ENCODE measurements at places on chromosomes 6 and 20.

DNA sequence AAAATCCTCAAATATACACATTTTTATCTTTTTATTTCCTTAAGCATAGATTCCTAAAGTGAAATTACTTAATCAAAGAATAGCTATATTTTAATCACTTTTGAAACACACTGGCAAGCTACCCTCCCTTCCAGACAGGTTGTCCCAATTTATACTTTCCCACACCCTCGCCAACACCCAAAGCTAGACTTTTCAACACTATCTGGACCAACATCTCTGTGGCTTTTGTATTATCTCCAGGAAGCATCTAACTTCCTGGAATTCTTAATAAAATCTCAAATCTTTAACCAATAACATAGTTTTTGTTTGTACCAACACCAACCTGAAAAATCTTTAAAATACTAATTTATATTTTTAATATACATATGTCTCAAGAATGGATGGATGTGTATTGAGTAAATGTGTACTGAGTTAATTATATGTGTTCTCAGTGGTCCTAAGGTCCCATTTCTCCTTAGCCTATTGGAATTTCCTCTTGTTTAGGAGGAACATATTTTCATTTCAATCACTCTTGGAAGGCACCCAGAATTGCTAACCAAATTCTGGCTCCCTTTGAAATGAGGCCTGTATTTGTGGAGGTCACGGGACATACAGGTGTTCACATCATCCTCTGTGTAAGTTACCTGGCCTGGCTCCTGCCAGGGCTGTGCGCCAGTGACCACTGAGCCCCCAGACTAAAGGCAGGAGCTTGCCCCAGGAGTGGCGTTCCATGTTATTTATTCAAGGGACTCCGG is 17.4 kb upstream of the GFOD1 start:
- DNase-seq, result no peak

- DNase-seq, result no peak
These were observed 508.1 kb downstream of the KIF16B start for GRCh38 chr20:16064989-16065707.

GRCh38 chr20:41480054-41480770 is 113.6 kb upstream of the EMILIN3 start:
- DNase-seq, result no peak

- DNase-seq, result no peak
These were observed 102.7 kb upstream of the QKI start for GRCh38 chr6:163311830-163312229.

- DNase-seq, result no peak
These were observed 116.6 kb downstream of the PTPRK start for GRCh38 chr6:128403618-128404444.

DNA sequence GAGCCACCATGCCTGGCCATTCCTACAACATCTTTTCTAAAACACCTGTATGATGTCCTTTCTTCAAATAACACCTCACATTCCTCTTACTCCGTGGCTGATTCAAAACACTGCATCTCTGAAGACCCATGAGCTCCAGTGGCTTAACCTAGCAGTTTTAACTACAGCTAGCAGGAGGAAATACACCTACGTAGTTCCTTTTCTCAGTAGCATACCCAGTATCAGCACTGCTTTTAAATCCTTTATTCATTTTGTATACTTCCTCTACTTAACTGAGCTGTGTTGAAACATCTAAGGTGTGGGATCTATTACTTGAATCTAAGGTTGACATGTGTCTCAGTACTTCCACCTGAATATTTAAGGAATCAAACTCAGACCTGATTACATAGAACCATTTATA is 113.6 kb upstream of the CCDC28A start:
- DNase-seq, result no peak

- DNase-seq, result no peak
These were observed 138.4 kb upstream of the STXBP5 start for GRCh38 chr6:147065786-147066185.

GRCh38 chr20:60565083-60565482 is 606.9 kb downstream of the CDH26 start:
- DNase-seq, result no peak

GRCh38 chr6:6105472-6106036 is 98.8 kb upstream of the NRN1 start:
- no peak for DNase-seq

- no peak for DNase-seq
These were observed 59.7 kb downstream of the NHLRC1 start for GRCh38 chr6:18062733-18063132.

- no peak for DNase-seq
These were observed 32.1 kb downstream of the PRSS16 start for GRCh38 chr6:27279513-27280063.

- DNase-seq, result peak; percentile 89
These were observed 107.2 kb downstream of the ASXL1 start for GRCh38 chr20:32465092-32465900.

DNA sequence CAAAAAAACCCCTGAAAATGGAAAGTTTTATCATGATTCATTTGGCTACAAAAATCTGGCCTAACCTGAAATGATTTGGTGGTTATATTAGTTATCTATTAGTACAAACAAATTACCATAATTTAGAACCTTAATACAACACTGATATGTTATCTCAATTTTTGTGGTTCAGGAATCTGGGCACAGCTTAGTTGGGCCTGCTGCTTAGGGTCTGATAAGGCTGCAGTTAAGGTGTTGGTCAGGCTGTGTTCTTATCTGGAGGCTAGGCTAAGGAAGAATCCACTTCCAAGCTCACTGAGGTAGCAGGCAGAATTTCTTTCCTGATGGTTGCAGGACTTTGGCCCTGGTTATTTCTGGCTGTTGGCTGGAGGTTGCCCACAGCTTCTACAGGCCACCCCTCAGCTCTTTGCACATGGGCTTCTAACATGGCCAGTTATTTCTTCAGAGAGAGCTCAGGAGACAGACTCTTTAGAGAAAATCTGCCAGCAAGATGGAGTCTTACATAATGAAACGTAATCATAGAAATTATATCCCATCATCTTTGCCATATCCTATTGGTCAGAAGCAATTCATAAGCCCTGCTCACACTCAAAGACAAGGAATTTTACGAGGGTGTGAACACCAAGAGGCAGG is 11.4 kb downstream of the TRIM38 start:
- DNase-seq, result no peak

DNA sequence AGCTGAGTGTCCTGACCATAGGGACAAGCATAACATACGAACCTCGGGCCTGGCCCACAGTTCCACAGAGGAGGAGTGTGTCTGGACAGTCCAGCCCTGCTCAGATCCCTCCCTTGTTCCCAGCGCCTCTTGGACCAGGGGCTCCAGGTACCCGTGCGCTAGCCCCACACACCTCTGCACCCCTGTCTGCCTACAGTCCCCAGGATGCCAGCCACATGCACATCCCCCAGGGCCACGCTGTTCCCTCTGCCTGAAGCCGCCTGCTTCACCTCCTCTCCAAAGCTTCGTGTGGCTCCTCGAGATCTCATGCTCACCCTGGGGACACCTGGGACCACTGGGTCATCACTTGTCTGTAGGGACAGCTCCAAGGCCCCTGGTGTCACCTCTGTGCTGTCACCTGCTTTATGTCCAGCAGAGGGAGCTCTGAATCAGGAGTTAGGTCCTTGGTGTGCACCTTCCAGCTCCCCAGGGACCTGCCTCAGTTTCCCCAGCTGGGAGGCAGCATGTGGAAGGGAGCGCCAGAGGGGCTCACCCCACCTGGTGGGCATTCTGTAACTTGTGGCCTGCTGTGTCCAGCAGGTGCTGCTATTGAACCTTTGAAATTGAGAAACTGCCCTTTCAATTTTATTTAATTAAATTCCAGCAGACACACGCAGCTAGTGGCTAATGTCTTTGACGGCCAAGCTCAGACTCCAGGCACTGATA is 7.3 kb upstream of the YTHDF1 start:
- peak; percentile 41 for DNase-seq

DNA sequence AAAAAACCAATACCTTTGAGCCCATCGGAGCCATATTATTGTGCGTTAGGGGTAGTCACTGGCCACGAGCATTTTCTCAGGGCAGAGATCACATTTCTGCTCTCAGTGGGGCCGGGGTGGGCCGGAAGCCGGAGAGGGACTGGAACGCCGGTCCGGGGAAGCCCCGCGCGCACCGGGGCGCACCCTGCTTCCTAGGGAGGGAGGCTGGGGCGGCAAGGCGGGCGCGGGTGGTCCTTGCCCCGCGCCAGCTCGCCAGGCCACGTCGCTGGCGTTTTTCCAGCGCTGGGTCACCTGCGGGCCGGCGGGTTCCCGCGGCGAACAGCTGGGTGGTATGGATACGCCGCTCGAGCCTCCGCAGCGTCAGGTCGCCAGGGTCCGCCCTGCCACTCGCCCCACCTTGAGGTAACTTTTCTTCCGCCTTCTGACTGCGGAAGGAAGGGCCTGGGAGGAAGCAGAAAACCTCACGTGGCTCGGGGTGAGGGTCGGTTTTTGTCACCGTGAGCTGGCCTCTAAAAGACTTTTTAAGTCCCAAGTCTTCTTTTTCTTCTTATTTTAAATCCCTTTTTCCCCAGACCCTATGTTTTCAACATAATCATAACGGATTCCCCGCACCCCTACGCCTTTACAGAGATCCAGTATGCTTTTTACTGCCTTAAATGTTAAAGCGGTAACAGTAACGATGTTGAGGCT is 2.7 kb upstream of the EEF1A1 start:
- peak; percentile 84 for DNase-seq

- DNase-seq, result no peak
These were observed 25.7 kb downstream of the LAMA4 start for GRCh38 chr6:112228480-112229332.

DNA sequence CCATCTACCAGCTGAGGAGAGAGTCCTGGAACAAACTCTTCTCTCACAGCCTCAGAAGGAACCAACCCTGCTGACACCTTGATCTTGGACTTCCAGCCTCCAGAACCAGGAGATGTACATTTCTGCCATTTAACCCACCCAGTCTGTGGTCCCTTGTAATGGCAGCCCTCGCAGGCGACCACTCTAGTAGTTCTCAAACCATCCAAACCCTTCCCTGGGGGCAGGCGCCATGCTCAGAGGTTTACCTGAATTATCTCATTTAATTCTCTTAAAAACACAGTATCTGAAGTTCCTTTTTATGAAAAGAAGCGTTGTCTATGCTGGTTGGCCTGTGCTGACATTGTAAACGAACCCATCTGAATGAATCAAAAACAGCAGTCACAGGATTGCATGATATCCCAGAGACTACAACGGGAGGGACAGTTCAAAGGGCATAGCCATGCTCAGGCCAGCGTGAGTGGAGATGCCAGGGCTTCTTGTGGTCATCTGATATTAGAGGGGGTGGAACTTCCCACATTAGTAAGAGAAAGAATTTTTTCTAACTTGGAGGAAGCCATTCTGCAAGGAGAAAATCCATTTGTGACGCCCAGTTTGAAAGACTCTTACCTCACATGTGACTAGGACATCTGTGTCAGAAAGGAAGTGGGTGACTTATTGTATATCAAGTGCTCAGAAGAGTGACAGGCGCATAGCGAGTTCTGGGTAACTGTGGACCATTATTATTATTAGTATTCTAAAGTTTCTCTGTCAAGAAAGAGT is 17.2 kb upstream of the TAGAP start:
- DNase-seq, result no peak

- no peak for DNase-seq
These were observed at the start of gene KCNQ2 for GRCh38 chr20:63471981-63472831. KCNQ2 (minus strand) TSS chr20:63472655; CDS start chr20:63472463, 192 bp downstream.

DNA sequence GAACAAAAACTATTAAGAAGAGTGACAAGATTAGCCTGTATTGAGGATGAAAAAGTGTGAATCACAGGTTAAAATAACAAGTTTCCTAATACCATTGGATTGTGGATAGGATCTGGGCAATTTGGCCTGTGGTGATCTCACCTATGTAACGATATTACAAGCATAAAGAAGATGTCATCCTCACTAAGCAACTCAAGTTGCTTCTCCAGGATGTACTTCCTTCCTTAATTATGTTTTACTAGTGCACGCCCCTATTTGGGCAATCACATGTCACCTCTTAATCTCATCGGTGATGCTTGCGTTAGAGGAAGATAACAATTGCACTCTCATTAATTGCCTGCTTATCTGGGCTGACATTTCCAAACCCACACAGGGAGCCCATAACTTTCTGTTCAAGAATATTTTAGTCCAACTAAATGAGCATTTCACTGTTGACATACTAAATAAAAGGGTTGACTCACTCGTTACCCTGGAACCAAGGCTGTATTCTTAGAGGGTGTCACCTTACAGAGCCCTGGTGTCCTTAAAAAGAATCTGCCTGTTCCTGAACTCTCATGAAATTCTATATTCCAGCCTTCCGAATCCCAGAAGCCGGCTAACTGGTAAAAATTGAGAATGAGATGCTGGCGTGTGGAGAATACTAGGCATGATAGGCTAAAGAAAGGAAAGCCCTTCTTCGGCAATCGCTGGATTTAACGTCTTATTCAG is 88.2 kb upstream of the ATXN1 start:
- no peak for DNase-seq

Measured in lower lobe of right lung (tissue), 2 donors.